ENCODE measurements at places on chromosomes 16 and 17.

- DNase-seq, result no peak
Observed at GRCh38 chr16:11980136-11980844, 3.8 kb downstream of the SNX29 start.

GRCh38 chr17:34723875-34724274 is 144.5 kb downstream of the TMEM132E start:
- DNase-seq, result no peak

GRCh38 chr16:1058216-1058615 is 14.3 kb upstream of the SSTR5 start:
- no peak for DNase-seq

DNA sequence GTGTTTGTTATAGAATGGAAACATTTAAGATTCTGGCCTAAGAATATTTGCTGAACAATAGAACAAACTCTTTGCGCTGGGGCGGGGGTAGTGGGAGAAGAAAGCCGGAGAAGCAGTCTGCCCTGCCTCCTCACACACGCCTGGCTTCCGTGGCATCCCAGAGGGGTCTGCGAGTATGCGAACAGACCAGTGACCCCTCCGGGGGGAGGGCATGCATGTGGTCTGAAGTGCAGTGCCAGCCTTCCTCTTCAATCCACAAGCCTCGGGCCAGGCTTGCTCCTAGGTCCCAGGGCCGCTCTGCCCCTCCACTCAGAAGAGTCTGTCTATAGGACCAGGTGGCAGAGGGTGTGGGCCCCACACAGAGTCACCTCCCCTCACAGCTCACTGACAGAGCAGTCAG is 14.1 kb upstream of the IGFALS start:
- no peak for DNase-seq

DNA sequence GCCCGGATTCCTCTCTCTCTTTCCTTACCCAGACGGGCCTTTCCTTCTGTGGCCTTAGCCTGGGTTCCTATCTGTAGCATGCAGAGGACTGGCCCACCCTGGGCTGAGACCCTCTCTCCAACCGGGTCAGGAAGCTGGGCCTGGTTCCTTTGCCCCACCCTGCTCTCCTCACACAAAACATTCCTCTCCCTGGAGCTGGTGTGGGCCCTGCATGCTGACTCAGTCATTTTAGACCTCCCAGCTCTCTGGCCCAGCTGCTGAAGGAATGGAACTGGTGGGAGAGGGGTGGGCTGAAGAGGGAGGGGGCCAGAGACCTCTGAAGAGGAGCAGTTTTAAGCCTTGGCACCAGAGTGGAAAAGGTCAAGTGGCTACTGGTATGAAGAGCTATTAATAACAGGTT is 957 bp downstream of the MYL4 start:
- no peak for DNase-seq

DNA sequence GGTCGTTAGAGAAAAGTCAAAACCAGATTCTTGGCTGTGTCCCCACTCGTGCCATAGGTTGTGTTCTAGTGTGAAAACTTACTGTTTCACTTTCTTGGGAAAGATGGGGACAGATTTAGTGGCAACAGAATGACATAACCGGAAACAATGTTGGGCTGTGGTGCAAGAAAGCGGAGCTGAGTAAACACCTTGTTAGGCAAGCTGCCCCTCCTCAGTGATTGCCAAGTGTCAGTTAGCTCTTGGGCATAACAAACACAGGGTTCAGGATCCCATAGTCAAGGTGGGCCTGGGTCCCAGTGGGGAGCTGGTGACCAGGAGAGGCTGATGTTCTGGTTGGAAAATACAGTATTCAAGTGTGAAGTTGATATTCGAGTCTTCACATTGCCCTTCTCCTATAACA is 15.4 kb downstream of the UBN1 start:
- DNase-seq, result no peak

DNA sequence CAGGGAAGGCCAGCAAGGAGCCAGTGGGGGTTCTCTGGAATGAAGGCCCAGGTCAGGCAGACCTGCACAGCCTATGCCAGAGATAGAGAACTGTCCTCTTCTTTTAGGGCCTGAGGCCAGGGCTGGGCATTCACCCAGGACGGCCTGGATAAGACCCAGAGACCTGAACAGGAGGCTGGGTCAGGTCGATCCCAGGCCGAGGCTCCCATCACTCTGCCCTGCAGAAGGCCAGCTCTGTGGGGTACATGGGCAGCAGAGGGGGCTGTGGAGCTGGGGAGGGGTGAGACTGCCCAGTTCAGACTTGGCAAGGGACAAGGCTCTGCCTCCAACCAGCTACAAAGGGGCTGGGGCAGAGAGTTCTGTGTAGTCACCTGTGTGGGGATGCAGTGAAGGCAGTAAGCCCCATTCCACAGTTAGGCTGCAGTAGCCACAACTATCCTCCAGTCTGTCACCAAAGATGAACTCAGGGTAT is 14.6 kb downstream of the HSD11B2 start:
- peak; percentile 73 for DNase-seq

- no peak for DNase-seq
Observed at GRCh38 chr17:44788139-44788538, 29.4 kb downstream of the ADAM11 start.

- DNase-seq, result no peak
Observed at GRCh38 chr16:51163366-51163765, 12.3 kb upstream of the SALL1 start.

- no peak for DNase-seq
Observed at GRCh38 chr16:89298623-89299225, 81.2 kb downstream of the ZNF778 start.

- DNase-seq, result peak; percentile 91
Observed at GRCh38 chr16:57536306-57537193, at the start of gene CCDC102A. TSS of gene CCDC102A (minus strand) at chr16:57536571. CDS start at chr16:57529177, 7,394 bp downstream.

- no peak for DNase-seq
Observed at GRCh38 chr17:63191610-63192009, 225.6 kb downstream of the TANC2 start.

DNA sequence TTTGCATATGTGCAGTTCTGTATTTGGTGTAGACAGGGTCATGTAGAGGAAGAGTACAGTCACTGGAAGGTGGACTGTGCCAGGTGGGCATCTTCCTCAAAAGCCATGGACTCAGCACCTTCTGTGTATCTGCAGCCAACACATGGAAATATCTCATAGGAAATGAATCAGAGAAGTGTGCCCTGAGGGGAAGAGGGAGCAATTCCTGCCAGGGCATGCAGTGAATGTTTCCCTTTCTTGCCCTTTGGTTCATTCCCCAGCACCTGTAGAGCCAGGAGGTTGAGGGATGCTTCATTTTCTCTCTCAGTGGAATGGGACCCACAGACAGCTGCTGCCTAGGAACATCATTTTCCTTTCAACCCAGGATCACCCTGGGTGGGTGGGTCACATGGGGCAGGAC is 146.1 kb upstream of the HSBP1 start:
- no peak for DNase-seq

GRCh38 chr17:57288040-57288772 is 31.9 kb downstream of the MSI2 start:
- no peak for DNase-seq

- DNase-seq, result no peak
Observed at GRCh38 chr17:81511804-81512561, 616 bp downstream of the ACTG1 start.

DNA sequence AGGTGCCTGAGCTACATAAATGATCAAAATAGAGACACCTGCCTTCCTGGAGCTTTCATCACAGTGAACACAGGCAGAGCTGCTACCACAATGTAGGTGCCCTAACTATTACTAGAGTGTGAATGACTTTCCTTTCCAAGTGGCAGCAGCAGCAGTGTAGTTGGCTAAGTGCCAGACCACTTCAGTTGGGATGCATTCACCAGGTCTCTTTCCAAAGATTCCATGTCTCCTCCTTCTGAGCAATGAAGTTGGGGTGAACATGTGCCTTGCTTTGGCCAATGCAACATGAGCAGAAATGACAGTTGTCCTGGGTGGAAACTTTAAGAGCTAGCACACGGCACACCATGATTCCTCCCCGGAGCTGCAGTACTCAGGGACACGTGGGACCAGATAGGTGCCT is 23.3 kb upstream of the CACNG4 start:
- DNase-seq, result no peak

DNA sequence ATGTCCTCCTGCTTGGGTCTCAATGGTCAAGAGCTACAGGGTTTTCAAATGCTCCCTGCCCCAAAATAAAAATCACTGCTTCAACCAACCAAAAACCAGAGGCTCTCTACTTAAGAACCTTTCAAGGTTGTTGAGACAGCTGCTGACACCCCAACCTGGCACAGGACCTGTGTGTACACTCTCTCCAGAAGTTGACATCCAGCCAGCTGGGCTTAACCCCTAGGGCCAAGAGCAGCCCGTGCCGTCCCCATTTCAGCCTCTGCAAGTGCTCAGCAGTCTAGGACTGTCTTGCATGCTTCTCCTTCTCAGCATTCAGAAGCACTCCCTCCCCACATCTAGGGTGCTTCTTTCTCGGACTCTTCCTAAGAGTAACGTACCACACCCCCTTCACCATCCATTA is 59.0 kb upstream of the TRAP1 start:
- no peak for DNase-seq

- DNase-seq, result no peak
Observed at GRCh38 chr16:54473226-54473993, 186.8 kb upstream of the IRX3 start.

- no peak for DNase-seq
Observed at GRCh38 chr17:32894245-32894644, 17.3 kb upstream of the MYO1D start.

DNA sequence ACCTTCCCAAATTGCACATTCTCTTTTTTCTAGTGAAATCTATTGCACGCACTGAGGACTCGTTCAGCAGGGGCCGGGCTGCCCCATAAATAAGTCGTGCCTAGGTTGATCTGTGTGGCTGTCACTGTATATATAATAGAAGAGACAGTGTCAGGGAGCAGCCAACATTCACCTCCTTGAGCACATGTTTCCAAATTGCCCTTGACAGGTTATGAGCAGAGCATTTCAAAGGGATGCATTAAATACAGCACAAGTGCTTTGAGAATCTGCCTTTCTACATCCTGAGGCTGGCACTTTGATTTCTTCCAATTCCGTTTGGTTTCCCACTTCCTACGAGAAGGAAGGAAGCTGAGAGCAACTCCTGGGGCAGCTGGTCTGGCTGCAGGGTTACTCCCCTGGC is 291.2 kb downstream of the NPIPA8 start:
- no peak for DNase-seq

DNA sequence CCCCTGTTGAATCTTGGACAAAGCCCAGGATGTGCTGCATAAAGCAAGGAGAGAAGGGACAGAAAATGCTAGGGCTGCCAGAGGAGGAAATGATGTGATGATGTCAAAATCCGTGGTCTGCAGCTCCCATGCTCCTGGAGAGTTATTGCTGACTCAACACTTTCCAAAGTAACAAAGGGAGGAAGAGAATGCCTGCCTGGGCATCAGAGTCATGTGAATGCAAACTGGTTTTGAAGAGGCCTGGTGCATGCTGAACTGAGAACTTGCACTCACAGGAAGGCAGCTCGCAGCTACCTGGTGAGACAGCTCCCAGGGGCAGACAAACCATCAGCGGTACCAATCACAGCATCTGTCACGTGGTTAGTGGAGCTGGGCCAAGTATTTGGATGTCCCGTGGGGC is 2.8 kb downstream of the MARVELD3 start:
- no peak for DNase-seq

DNA sequence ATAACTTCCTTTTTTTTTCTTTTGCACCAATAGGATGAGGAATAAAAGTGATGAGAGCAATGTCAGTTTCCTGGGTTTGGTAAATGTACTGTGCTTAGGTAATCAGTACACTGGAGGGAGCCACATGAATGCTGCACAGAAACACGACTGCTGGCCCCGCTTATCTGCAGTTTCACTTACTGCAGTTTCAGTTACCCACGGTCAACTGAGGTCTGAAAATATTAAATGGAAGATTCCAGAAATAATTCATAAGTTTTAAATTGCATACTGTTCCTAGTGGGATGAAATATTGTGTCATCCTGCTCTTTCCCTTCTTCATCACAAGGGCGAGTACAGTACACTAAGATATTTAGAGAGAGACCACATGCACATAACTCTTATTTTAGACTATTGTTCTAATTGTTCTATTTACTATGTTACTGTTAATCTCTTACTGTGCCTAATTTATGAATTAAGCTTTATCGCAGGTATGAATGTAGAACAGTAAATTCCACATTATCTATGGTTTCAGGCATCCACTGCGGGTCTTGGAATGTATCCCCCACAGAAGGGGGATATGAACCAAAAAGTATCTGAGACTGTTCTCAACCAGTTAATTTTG is 6.4 kb upstream of the LGALS3BP start:
- DNase-seq, result no peak

- no peak for DNase-seq
Observed at GRCh38 chr16:2076072-2076865, 28.5 kb downstream of the TSC2 start.
